ENCODE measurements at places on chromosomes 3 and 15. TPM values are rescaled to one million over a fixed set of nuclear protein-coding genes. Genes with fewer than 3 reads are reported as not detected.

Gene DLL4
- 1.8 TPM for total RNA-seq

Gene ZNF502
- total RNA-seq, result 1.6 TPM

Gene TMEM44
- total RNA-seq, result 11.4 TPM

Gene TRIM42
- total RNA-seq, result not detected

Gene NLGN1
- not detected for total RNA-seq

Gene ALDH1A2
- total RNA-seq, result 1.1 TPM

Gene SAXO2
- 2.2 TPM for total RNA-seq

Gene WDR93
- total RNA-seq, result 0.13 TPM

Gene ARNT2
- total RNA-seq, result 16.5 TPM

Gene OR5H6
- total RNA-seq, result not detected

Gene ESYT3
- total RNA-seq, result 0.52 TPM

Gene ACVR2B
- 3.1 TPM for total RNA-seq

Gene COL6A5
- not detected for total RNA-seq

Gene PRSS50
- total RNA-seq, result not detected

Gene GOLGA8S
- 0.08 TPM for total RNA-seq

Gene TRAT1
- not detected for total RNA-seq
